ENCODE measurements at places on chromosomes 7 and 10.

- no peak for DNase-seq
Measured at GRCh38 chr7:3063016-3063753, 19.5 kb upstream of the CARD11 start.

DNA sequence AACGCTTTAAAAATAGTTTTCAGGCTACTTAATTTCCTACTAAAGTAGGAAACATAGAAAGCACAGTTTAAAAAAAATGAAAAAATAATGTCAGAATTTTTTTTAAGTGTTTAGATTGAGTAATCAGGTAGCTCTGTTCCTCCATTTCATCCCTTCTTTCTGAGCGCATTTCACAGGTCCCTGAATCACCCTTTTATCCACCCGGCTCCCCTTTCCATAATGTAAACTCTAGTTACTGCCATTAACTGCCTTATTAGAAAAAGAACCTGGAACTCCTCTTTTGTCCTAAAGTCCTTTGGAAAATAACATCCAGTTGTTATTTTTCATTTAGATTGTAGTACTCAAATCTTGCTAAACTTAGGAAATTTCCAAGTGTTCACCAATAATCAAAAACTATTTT is 5.8 kb downstream of the KCND2 start:
- DNase-seq = no peak

GRCh38 chr10:43194859-43195258 is 56.6 kb downstream of the CSGALNACT2 start:
- DNase-seq = no peak

DNA sequence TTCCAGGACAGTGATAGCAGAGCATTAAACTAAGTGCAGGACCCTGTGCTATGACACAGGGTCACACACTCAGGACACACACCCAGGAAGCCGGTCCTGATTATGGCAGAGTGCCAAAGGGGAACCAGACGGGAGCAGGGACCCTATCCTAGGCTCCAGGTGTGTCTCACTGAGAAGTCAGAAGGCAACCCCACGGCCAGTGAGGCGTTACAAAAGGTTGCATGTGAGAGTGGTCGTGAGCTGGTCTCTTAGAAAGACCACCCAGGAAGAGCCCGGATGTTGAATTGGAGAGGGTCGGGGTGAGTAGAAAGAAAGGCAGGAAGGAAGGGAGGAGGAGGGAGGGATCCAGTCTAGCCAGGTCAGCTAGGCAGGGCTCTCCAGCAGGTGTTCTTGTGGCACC is 31.0 kb downstream of the FRMPD2 start:
- no peak for DNase-seq

GRCh38 chr10:123999261-123999660 is 94.1 kb downstream of the CHST15 start:
- no peak for DNase-seq

GRCh38 chr10:91567815-91568214 is 65.1 kb downstream of the PPP1R3C start:
- DNase-seq = no peak

DNA sequence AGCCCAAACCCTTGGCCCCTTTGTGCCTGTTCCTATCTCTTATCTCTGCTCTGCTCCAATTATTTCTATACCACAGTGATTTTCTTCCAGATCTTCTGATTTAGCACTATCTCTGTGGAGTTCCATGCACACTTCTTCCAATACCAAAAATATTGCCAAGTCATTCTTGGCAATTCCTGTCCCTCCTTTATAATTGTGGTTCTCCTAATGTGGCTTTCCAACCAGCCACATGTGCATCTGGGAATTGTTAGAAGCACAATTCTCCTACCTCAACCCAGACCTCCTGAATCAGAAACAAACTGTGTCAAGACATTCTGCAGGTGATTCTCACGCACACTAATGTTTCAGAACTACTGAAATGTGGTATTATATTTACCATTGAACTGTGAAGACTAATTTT is 447.8 kb upstream of the IGFBP3 start:
- DNase-seq = no peak

- DNase-seq = no peak
Measured at GRCh38 chr7:91266689-91267090, 2.5 kb downstream of the FZD1 start.

DNA sequence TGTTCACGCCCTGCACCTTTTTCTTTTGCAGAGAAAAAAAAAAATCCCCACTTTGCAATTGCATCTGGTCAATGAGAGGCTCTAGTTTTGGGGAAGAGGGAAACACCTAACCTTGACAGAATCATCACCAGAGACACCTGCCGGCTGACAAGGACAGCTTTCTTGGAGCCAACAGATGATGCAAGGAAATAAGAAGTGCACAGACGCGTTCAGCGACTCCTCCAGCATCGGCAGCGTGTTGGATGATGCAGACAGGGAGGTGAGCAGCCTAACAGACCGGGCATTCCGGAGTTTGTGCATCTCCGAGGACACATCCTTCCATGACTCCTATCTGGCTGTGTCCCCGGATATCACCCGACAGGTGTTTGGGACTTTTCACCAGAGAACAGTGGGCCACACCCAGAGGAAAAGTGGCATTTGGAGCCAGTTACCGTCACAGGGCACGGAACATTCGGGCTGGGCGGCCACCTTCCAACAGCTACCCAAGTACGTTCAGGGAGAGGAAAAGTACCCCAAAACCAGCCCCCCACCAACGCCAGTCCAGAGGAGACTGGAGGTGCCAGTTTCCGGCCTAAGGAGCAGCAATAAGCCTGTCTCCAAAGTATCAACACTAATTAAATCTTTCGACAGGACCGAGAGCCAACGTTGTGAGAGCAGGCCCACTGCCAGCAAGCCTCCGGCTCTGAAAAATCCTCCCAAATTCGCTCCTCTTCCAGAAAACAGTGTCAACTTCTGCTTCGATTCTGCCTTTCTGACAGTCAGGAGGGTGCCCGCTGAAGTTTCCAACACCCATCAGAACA is 23.6 kb downstream of the C10orf71 start:
- DNase-seq = no peak

- no peak for DNase-seq
Measured at GRCh38 chr10:77195101-77195500, 442.5 kb downstream of the KCNMA1 start.

DNA sequence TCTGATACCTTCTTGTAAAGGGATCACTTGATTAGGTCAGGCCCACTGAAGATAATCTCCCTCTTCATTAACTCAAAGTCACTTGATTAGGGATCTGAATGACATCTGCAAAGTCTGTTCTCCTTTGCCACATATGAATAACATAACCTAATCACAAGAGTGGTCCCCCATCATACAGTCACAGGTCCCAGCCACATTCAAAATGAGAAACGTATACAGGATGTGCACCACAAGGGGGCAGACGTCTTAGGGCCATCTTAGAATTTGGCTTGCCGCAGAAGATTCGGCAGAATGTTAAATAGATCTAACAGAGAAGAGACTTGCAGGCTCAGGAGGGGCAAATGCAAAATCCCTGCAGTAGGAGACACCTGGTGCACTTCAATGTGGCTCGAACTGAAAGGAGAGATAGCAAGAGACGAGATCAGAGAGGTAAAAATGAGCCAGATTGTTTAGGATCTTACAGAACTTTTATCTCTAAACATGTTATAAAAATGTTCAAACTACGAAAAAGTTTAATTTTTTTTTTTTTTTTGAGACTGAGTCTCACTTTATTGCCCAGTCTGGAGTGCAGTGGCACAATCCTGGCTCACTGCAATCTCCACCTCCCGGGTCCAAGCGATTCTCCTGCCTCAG is 10.4 kb upstream of the SMC3 start:
- DNase-seq = no peak

DNA sequence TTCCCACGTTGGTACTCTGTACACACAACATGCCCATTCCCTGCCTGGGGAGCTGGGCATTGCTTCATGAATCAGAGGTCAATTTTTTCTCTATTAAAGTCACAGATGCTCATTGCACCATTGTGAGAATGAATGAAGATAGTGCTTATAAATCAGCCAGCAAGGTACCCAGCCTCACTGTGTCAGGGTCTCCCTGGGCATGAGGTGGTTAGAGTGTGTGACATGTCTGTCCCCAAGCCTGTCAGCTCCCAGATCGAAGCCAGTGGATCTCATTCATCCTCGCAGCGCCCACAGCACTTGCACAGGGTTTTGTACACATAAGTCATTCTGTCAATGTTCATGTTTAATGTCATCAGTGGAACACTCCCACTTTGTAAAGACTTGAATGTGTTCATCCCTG is 126.8 kb downstream of the EGFR start:
- DNase-seq = no peak

DNA sequence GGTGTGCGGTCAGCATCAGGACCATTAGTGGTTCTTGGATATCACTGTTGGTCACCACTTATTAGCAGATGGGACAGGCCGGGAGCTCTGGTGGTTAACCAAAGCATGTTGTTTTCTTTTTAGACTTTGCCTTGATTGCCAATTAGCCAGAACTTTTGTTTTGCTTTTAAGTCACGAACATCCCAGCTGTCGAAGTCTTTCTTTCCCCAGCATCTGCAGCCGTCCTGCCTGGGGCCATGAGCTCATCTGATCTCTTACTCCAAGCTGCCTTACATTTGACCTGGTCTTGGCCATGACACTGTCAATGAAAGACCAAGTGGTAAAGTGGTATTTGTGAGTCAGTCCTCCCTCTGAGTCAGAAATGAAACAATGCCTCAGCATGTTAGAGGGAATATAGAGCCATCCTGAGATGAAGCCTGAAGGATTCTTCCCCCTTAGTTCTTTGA is 53.9 kb upstream of the CREB5 start:
- DNase-seq = no peak

GRCh38 chr10:69217119-69217754 is 2.9 kb upstream of the HKDC1 start:
- no peak for DNase-seq

- no peak for DNase-seq
Measured at GRCh38 chr7:106070201-106070551, 41.9 kb downstream of the SYPL1 start.

GRCh38 chr10:96724621-96725020 is 4.3 kb upstream of the PIK3AP1 start:
- DNase-seq = no peak

- no peak for DNase-seq
Measured at GRCh38 chr10:6928586-6928985, 348.5 kb upstream of the PRKCQ start.

- DNase-seq = no peak
Measured at GRCh38 chr7:16129431-16130110, 291.8 kb downstream of the CRPPA start.

GRCh38 chr10:110636932-110637557 is 7.1 kb upstream of the RBM20 start:
- DNase-seq = no peak

DNA sequence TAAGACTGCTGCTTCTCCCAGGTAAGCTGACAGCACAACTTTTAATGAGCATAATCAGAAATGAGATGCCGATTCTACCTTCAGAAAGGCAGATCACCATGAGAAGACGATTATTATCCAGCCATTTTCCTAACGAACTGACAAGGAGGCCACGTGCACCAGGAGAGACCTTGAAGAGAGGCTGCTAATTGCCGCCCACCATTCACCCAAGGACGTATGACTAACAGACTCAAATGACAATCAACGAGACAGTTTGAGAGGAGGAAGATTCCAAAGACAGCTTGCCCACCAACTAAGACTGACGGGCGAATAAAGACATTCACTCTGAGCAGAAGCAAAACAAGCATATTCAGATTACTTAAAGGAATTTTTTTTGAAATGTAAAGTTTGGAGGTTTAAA is 301.9 kb upstream of the TAC1 start:
- no peak for DNase-seq

GRCh38 chr10:682931-683447 is 6.5 kb downstream of the DIP2C start:
- DNase-seq = no peak

DNA sequence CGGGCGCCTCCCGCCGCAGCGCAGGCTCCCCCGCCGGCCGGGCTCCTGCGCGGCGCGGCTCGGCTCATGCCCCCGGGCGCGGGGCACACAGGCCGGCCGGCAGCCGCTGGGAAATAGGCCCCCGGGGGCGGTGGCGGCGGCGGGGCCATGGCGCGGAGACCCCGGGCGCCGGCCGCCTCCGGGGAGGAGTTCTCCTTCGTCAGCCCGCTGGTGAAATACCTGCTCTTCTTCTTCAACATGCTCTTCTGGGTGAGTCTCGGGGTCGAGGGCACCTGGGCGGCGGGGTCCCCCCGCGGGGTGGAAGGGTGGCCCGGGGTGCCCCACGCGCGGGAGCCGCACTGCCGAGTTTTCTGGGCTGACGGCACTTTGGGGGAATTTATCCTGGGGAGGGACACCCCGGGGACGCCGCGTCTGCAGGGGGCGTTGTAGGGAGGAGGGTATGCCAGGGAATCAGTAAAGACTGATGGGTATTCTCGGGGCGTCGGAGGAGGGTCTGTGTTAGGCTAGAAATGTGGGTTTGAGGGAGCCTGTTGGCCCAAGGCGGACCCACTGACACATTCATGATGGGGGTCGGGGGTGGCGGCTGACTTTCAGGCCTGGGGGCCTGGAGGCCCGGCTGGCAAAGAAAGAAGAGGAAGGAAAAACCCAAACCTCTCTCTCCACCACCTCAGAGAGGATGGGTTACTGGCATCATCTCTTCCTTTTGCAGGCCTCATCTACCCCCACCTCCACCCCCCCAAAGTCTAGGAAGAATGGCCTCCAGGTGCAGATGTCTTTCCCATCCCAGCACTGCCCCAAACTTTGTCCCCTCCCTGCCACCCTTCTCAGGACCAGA is 544 bp downstream of the TSPAN33 start:
- DNase-seq = no peak

DNA sequence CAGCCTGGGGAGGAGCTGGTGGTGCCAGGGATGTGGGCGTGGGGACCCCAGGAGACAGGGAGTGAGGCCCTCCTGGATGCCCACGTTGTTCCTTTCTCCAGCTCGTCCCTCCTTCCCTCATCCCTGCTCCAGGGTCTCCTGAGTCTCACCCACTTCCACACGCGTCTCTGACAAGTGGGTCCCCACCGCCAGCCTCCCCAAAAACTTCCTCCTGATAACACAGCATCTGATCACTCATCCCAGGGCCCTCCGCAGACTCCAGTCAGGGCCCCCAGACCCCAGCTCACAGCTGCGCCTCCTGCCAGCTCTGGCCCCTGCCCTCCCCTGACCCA is 60.6 kb upstream of the INPP5A start:
- no peak for DNase-seq

DNA sequence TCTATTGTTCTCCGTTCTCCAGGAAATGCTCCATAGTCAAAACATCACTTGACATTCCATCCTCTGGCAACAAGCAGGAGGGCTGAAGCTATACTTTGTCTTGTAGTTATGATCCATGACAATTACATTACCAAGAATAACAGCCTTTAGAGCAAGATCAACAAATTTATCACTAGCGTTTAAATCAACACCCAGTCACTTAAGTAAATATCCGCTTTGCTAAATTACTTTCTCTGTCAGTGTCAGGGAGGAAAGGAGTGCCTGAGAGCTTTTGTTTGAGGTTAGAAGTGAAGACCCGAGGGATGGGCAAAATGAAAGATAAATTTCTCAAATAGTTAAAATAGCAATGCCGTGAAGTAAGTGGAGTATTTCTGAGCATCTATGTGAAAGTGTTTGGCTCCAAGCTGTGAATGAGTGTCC is 236.1 kb upstream of the BMPER start:
- DNase-seq = no peak

Data from cortex of kidney (tissue), 1 donor.